Tibial nerve (tissue), 4 donors: ENCODE measurements at places on chromosomes 5 and 9. TPM values are rescaled to one million over a fixed set of nuclear protein-coding genes. Genes with fewer than 3 reads are reported as not detected.

GRCh38 chr5:56910210-56910965, 992 bp downstream of the SETD9 start:
- peak; percentile 46 for DNase-seq

GRIA1 gene
- total RNA-seq, result 1.2 TPM

ZNF483 gene
- 10.1 TPM for total RNA-seq

DNA sequence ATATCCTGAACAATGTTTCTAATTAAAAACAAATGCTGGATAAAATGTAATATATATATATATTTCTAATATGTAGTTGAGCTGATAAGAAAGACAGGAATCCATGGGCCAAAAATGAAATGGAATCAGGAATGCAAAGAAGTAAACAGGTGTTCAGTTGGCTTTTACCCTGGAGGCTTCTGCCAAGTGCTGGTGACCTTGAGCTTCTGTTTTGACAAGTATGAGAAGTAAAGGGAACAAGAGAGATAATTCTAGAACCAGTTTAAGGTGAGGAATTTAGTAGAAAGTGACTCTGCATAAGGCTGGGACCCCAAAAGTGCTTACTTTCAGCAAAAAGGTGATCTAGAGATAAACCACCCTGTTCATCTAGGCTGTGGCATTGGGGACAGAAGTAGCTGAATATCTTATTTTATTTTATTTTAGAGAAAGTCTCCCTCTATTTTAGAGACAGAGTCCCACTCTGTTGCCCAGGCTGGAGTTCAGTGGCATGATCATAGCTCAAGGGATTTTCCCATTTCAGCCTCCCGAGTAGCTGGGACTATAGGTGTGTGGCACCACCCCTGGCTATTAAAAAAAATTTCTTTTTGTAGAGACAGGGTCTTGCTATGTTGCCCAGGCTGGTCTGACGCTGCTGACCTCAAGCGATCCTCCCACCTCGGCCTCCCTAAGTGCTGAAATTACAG, 27.0 kb downstream of the DCAF10 start:
- DNase-seq, result no peak

DIPK1B gene
- 22.2 TPM for total RNA-seq
